HepG2 (cell line): ENCODE measurements at places on chromosomes 3 and 15. TPM values are rescaled to one million over a fixed set of nuclear protein-coding genes. Genes with fewer than 3 reads are reported as not detected.
A peak's percentile ranks its signal among the peaks of the same experiment; 100 is the strongest.

DNA sequence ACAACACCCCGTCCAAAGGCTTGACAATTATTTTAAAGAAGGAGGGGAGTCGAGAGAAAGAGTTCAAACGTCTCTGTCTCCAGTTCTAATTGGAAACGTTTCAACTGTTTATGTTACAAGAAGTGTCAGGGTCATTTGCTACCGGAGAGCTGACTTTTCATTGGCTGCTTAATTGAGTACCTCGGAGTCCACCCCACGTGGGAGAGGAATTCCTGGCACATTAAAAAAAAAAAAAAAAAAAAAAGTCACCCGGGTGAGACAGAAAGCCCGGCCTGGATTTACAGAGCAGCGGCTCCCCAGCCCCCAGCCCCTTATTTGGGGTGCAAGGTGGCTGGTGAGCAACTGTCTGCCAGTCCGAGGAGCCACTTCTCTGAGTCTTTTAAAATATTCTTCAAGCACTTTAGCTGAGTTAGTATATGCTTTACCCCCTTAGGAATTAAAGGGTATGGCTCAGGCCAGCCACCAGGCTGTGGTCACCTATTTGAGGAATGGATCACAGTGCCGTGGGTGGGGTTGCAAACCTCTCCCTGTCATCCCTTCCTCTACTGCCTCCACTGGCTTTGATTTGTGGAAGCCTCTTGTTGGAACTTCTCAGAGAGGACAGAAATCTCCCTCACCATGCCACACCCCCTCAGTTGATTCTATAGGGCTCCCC is 3.9 kb upstream of the TLE3 start:
- H3K27me3 ChIP-seq = peaks cover 37% of the 10 kb centered on the region
- H3K4me3 ChIP-seq = no peak overlapping the region
- H3K27ac ChIP-seq = no peak overlapping the region
- H3K36me3 ChIP-seq = no peaks in the 10 kb centered on the region
- H3K4me1 ChIP-seq = peaks cover 44% of the 10 kb centered on the region

The GATM gene
- 1.5 and 2.1 TPM in 2 replicates for total RNA-seq

The CLDN11 gene
- 2.9 and 4.9 TPM in 2 replicates for total RNA-seq

The FGD5 gene
- not detected in 2 replicates for total RNA-seq

DNA sequence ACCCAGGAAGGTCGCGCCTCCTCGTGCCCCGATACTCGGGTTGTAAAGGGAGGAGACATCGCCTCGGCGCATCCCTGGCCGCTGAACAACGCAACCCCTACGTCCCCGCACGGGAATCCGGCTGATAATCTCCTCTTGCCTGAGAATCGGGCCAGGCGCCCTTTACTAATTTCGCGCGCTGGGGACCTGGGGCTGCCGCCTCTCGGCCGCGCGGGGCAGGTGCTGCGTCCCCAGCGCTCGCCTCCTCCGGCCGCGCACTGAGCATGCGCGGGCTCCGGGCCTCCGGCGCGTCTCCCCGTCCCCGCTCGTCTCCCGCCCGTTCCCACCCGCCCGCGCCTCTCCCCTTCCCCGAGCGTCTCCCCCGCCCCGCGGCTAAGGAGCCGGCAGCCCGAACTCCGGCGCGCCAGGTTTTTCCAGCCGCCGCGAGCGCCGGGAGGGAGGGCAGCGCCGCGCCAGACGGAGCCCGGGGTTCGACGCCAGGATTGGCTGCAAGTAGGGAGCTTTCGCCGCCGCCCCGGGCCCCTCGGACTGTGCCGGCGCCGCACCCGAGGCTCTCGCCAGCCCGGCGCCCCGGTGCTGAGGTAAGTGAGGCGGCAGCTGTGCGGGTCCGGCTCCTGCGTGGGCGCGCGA is at the start of gene CNTN4:
Gene CNTN4, plus strand, starts transcription at position 469 of the 630 bp plus-strand sequence.
- no peak within 1 kb of the TSS for H3K27ac ChIP-seq
- H3K4me1 ChIP-seq = peaks cover 10% of the 10 kb centered on the region
- no peaks in the 10 kb centered on the region for H3K36me3 ChIP-seq

DNA sequence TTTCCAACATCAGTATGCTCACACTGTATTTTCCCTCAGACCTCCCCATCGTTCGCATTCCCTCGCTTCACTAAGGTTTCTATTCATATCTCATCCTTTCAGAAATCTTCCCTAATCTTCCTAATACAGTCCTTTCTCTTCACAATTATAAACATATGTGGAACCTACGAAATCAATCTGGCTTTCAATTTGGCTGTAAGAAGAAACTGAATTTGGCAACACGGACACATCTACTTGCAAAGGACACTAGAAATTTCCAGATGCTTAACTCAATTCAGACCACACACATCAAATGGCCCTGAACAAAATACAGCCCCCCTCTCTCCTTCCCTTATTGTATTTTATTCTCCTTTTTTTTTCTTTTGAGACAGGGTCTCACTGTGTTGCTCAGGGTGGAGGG is 39.1 kb upstream of the TM4SF19 start:
- no peaks in the 10 kb centered on the region for H3K4me1 ChIP-seq
- H3K36me3 ChIP-seq = peaks cover 2% of the 10 kb centered on the region
- no peak overlapping the region for H3K27ac ChIP-seq
- no peaks in the 10 kb centered on the region for H3K27me3 ChIP-seq

The ZIC4 gene
- not detected in 2 replicates for total RNA-seq

DNA sequence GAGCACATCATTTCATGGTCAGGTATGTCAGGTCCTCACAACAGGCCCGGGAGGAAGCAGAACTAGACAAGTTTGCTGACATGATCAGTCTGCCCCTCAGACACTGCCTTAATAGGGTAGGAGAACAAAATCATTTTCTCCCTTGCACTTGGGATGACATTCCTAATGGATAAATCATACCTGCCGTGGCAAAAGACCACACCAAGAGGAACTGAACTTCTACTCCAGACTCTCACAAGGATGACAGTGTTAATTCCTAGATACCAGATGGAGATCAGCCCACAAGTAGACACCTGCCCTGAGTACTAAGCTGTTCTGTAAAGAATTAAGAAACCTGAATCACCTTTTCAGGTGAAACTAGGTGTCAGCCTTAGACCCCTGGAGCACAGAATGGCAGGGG is 19.5 kb downstream of the SIAH2 start:
- peak overlapping the region; percentile 99 for H3K27ac ChIP-seq
- H3K4me3 ChIP-seq = no peak overlapping the region
- H3K4me1 ChIP-seq = peaks cover 100% of the 10 kb centered on the region
- peaks cover 52% of the 10 kb centered on the region for H3K36me3 ChIP-seq
- no peaks in the 10 kb centered on the region for H3K27me3 ChIP-seq
- DNase-seq = no peak

The ASB14 gene
- total RNA-seq = not detected in 2 replicates

DNA sequence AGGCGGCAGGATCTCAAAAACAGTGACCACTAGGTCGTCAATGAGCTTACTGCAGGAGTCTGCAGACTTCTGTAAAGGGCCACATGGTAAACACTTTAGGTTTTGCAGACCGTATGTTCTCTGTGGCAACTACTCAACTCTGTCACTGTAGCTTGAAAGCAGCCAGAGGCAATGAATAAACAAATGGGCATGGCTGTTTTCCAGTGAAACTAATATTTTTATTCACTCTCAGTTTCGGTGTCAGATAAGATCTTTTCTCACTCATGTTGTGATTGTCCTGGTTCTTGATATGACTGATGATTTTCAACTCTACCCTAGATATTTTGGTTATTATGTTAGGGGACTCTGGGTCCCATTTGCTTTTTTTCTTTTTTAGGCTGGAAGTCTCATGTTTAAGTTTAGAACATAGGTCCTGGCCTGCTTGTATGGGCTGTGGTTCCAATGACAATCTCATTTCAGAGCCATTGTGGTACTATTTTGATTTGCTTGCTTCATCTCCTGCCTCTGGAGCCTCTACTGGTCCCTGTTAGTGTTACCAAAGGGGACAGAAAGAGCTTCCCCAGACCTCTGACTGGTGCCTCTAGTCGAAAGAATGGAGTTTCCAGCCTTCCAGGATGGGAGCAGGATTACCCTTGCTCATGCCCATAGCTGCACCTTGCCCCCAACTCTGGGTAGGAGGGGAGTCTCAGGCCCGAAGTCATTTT is 222.0 kb downstream of the STT3B start:
- H3K4me1 ChIP-seq = no peaks in the 10 kb centered on the region
- H3K4me3 ChIP-seq = no peak overlapping the region
- H3K36me3 ChIP-seq = no peaks in the 10 kb centered on the region
- H3K27ac ChIP-seq = no peak overlapping the region

DNA sequence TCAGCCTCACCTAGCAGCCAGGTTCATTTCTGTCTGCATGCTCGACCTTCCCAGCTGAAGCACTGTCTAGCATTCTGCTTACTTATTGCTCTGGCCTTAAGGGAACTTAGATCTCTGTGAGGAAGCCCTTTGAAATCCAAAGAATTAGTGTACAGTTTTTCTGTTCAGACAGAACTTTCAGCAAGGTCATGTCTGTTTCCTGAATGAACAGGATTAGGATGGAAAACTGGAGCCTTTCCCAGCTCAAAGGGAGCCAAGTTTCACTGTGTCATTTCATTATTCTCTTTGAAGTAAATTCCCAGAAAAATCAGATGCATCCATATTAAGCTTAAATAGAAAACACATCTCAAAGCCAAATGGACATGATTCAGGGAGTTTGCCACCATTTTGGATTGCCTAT is 457.3 kb upstream of the KCNMB2 start:
- H3K4me3 ChIP-seq = no peak overlapping the region
- no peaks in the 10 kb centered on the region for H3K36me3 ChIP-seq
- no peaks in the 10 kb centered on the region for H3K27me3 ChIP-seq
- no peak for DNase-seq

The A4GNT gene
- not detected in 2 replicates for total RNA-seq

DNA sequence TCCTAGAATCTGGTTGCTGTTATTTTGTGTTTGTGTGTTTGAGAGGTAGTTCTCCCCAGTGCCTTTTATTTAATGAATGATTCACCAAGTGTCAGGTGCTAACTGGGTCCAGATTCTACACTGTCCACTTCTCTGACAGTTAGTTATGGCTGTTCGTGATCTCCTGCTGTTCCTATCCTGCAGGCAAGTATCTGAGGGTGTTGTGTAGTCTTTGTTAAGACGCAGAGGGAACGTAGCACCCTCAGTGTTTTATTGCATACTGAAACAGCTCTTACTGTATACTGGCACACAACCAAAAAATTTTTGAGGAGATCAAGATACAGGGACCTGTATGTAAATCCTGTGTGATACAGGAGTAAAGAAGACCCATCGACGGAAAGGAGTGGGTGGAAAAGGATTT is 1271.3 kb downstream of the ROBO1 start:
- H3K36me3 ChIP-seq = no peaks in the 10 kb centered on the region
- H3K4me1 ChIP-seq = no peaks in the 10 kb centered on the region
- no peak overlapping the region for H3K4me3 ChIP-seq
- DNase-seq = no peak
- no peaks in the 10 kb centered on the region for H3K27me3 ChIP-seq

The SLC2A2 gene
- 14.5 and 19.5 TPM in 2 replicates for total RNA-seq

DNA sequence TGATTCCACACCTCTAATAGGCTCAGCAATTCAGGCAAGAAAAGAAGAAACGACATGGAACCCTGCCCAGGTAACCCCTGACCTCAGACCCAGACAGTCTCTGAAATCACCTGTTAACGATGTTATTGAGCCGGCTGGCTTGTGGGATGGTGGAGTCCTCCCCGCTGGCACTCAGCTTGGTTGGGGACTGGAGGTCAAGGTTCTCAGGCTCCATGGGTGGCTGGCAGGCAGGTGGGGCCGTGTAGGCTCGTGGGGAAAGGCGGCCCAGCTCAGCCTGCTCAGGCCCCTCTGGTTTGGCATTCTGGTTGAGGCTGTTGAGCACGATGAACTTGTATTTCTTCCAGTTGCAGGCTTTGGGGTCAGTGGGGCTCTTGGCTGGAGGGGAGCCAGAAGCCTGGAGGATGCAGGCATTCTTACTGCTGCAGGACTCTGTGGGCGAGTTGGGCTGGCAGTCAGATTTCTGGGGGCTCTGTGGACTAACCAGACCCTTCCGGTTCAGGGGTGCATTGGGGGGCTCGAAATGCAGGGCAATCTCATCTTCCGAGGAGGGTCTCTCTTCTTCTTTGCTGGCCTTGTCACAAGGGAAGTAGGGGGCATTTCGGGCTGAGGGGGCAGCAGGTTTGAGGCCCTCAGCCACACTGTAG is 16.2 kb downstream of the BCL6 start:
- no peaks in the 10 kb centered on the region for H3K4me1 ChIP-seq
- no peaks in the 10 kb centered on the region for H3K27me3 ChIP-seq
- H3K27ac ChIP-seq = no peak overlapping the region

DNA sequence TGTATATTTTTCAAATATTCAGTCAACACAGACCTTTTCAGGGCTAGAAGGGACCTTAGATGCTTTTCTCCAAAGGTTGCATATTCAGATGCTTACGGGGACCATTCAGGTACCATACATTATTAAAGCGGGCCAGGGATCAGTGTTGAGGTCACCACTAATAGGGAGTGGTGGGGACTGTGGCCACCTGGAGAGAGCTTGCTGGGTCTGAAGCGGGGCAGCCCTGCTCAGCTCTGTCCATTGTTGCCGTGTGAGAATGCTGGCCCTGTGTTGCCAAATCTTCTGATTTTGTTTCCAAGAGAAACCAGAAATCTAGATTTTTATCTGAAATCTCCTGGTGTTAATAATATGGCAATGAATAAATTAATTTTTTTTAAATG is 23.7 kb downstream of the ABHD2 start:
- peak overlapping the region; percentile 69 for H3K27ac ChIP-seq
- H3K4me1 ChIP-seq = peaks cover 80% of the 10 kb centered on the region
- H3K36me3 ChIP-seq = peaks cover 17% of the 10 kb centered on the region
- no peak overlapping the region for H3K4me3 ChIP-seq

DNA sequence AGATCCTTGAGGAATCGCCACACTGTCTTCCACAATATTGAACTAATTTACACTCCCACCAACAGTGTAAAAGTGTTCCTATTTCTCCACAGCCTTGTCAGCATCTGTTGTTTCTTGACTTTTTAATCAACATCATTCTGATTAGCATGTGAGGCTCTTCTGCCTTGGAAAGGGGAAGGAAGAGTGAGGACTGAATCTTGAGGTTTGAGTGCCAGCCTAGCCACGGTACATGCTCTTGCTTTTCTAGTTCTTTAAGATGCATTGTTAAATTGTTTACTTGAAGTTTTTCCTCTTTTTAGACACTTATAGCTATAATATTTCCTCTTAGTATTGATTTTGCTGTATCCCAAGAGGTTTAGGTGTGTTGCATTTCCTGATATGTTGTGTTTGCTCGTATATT is 596.1 kb downstream of the OTOL1 start:
- no peak overlapping the region for H3K4me3 ChIP-seq
- no peaks in the 10 kb centered on the region for H3K4me1 ChIP-seq
- H3K27me3 ChIP-seq = no peaks in the 10 kb centered on the region

GRCh38 chr3:71395927-71396695 is 187.4 kb downstream of the FOXP1 start:
- H3K4me3 ChIP-seq = no peak overlapping the region
- no peak for DNase-seq
- H3K27me3 ChIP-seq = no peaks in the 10 kb centered on the region
- H3K27ac ChIP-seq = no peak overlapping the region
- no peaks in the 10 kb centered on the region for H3K36me3 ChIP-seq
- H3K4me1 ChIP-seq = peaks cover 50% of the 10 kb centered on the region

The ZDHHC19 gene
- total RNA-seq = 0.22 TPM in 1 of 2 replicates, not detected in the other
